ENCODE measurements at places on chromosomes 12 and 14. TPM values are rescaled to one million over a fixed set of nuclear protein-coding genes. Genes with fewer than 3 reads are reported as not detected.
A peak's percentile ranks its signal among the peaks of the same experiment; 100 is the strongest.

The CCDC177 gene
- total RNA-seq: 0.05 TPM

The SLC22A17 gene
- total RNA-seq: 9.5 TPM

The ANO4 gene
- total RNA-seq: 30.6 TPM

The CD163L1 gene
- not detected for total RNA-seq

The COQ10A gene
- total RNA-seq: 16.4 TPM

The ZC2HC1C gene
- total RNA-seq: 3.9 TPM

The AJUBA gene
- total RNA-seq: 8.5 TPM

The RNASE3 gene
- not detected for total RNA-seq

The NYNRIN gene
- not detected for total RNA-seq

The KRT75 gene
- not detected for total RNA-seq

The PRH2 gene
- total RNA-seq: 0.26 TPM

The ATN1 gene
- 5.0 TPM for total RNA-seq

- no peak for DNase-seq
These were observed 21.0 kb upstream of the MAP1LC3B2 start for GRCh38 chr12:116538076-116538591.

GRCh38 chr14:87838931-87839330 is 154.1 kb downstream of the GALC start:
- DNase-seq: no peak

DNA sequence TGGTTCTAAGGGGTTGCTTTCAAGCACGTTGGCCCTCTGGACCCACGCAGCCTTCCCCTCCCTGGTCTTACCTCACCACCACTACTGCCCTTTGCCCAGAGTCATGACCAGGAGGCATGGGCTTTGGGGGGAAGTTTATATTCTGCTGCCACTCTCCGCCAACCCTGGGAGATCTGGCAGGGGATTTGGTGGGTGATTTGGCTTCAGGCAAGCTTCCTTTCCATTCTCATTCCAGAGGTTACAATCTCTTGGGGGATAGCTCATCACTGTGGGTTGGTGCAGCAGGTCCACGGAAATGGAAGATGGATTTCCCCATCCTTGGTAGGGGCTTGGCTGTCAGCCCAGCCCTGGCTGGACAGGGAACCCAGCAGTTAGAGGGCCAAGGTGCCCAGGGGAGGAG is 6.3 kb downstream of the PAH start:
- DNase-seq: no peak

DNA sequence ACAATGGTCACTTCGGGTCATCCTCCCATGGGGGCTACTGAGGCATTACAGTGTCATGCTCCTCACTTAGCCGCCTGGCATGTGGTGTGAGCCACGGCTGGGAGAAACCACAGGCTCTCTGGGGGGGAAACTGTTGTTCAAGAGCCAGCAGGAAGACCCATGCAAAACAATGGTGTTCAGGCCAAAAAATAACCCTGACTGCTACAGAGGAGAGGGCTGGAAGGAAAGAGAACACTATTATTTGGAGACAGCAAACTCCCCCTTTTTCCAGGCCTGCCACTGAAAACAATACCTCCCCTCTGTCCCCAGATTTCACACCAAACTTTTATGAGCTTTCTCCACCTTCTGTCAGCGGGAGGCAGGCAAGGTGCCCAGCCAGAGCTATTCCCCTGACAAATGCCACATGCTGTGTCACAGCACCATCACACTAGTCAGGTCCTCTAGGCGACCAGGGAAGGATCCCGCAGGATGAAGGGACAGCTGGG is 83.7 kb downstream of the CHGA start:
- no peak for DNase-seq

GRCh38 chr12:91902860-91903683 is 242.6 kb downstream of the BTG1 start:
- DNase-seq: no peak

- DNase-seq: no peak
These were observed 446.8 kb upstream of the SOX5 start for GRCh38 chr12:24396224-24396623.

DNA sequence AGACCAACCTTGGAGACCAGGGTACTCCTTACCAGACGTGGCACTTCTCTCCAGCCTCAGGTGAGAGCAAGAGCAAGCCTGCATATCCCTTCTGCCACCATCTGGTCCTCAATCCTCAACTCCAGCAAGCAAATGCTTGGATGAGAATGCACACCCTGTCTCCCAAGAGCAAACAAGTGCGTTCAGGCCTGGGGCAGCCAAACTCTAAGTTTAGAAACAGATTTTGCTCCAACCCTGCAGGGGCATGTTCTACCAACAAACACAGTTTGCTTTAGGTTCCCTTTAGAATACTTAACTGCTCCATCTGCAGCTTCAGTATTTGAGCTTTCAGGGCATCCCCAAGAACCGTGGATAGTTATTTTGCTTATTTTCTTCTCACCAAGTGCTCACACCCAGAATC is 55.9 kb upstream of the FICD start:
- no peak for DNase-seq

DNA sequence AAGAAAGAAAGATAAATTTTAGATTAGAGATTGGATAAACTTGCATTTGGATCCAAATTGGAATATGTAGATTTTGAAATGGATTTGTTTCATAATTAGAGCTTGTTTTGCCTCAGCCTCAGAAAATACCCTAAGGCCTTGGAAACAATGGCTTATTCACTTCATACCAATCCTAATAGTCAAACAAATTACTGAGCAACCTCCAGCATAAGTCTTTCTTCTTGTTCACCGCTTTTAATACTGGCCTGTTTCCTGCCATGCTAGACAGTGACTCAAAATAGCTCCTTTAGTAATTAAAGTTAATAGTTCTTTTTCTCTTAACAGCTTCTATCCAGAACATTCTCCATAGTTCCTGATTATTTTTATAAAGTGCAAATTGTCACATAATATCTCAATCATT is 110.9 kb upstream of the DNM1L start:
- peak; percentile 89 for DNase-seq

DNA sequence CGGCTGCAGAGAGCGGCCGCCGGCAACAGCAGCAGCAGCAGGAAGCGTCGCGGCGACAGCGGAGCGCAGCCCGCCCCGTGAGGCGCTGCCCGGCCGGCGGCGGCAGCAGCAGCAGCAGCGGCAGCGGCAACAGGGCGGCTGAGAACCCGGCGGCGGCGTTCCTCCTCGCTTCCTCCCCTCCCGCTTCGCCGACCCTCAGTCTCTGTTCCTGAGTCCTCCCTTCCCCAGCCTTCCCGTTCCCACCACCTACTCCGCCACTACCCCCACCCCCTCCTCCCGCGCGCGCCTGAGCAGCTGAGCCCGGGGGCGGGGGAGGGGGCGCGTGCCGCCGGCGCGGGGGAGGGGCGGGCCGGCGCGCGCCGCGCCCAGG is 310 bp downstream of the BICDL1 start:
- DNase-seq: no peak

DNA sequence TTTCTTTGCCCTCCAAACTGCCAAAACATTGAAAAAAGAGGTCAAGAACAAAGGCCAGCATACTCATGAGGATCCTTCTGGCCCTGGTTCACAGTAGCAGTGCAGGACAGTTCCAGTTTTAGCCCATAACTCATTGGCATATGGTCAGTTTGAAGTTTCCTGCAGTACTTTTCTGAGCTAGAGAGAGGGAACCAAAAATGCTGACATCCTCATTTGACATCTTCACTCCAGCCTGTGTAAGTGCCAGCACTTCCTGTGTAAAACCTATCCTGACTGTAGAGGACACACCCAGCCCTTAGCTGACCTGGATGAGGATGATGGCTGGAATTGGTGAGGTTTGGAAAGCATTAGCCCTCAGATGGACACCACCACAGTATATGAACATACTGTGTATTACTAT is 84.1 kb downstream of the FGD4 start:
- DNase-seq: peak; percentile 21

DNA sequence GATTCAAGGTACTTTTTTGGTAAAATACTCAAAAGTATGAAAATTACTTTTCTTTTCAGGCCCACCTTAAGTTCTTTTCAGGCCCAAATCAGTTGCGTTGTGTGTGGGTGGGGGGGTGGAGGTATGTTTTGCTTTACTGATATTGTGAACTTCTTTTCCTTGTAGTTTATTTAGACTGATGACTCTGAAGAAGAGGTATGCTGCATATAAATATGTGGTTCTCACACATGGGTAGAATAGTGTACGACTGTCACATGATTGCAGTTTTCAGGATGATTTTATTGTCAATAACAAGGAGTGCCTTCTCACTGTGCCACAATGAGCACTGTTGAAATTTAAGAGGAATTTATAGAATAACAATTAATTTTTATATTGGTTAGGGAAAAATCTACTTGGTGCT is 166.6 kb upstream of the ATP2B1 start:
- no peak for DNase-seq

DNA sequence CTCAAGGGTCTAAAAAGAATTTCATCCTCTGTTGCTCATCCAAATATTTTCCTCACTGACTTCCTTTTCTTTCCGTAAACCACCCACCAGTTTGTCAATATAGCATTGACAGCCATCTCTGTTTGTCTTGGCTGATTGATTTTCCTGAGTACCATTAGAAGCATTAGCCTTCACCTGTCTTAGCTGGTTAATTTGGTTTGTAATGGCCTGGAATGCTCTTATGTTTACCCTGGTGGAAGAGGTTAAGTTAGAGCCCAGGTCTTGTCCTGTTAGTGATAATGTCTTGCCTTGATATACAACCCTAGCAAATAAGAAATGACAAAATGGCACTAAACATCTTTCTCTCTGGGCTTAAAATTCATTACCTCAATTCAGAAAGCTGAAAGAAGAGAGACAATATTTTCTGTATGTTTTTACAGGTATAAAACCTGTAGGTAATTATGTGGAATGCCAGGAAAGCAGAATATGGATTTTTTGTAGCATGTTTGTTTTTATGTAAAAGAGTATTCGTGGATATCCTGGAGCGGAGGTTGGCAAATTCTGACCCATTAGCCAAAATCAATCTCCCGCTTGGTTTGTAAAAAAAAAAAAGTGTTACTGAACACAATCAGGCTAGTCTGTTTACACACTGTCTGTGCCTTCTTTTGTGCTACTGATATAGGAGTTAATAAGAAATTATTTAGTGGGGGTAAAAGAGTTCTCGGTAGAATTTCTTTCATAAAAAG is 224.4 kb upstream of the DAAM1 start:
- no peak for DNase-seq

DNA sequence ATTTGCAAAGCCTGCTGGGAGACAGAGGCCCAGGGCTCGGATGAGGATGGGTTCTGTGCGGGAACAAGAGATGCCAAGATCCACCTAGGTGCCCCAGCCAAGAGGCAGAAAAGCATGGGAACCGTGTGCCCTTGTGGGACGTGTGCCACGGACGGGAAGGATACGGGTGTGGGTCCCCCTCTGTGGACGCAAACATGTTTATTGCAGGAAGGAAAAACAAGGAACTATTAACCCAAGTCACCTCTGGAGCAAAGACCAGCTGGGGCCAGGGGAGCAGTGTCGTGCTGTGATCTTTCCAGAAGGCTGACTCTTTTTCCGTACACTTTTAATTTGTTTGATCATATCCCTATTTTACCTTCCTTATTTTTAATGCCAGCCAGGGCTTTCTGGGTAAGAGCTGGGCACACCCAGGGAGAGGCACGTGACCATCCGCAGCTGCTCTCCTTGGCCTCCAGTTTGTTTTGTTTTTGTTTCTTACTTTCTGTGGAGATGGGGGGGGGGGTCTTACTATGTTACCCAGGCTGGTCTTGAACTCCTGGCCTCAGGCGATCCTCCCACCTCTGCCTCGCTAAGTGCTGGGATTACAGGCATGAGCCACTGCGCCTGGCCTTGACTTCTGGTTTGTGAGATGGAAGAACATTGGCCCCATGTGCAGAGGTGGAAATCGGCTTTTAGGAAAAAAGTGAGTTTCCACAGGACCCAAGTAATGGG is 20.7 kb downstream of the SCARB1 start:
- no peak for DNase-seq

DNA sequence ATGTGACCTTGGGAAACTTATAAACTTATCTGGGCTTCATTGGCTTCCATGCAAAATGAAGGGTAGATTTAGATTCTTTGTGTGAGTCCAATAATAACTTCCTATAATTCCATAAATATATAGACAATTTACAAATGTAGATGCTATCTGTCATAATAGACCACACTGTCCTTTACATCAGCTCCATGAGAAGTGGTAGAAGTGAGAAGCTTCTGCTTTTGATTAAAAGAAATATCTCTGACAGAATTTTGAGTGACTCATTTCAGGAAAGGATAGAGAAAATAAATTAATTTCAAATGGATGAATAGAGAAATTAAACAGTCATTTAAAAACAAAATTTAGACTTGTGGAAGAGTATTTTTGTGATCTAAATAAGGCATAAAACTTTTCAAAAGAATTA is 329.7 kb upstream of the ATP2B1 start:
- no peak for DNase-seq

- DNase-seq: no peak
These were observed 78.2 kb upstream of the SLC24A4 start for GRCh38 chr14:92244805-92245204.

DNA sequence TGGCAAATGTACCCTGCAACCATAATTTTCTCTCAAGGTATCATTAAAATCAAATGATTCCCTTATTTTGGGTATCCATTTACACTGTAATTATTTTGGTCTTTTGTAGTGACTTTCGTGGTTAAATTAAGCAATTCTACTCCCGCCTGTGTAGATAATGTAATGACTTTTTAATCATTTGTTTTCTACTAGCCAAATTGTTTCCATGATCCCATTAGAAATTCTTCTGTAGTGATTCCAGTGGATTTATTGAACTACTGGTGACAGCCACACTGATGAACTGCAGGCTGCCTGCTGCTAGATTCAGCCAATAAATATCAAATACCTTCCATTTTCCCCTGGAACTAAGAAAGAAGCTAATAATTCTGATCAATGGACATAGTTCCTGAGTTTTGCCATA is 96.0 kb downstream of the WIF1 start:
- no peak for DNase-seq

DNA sequence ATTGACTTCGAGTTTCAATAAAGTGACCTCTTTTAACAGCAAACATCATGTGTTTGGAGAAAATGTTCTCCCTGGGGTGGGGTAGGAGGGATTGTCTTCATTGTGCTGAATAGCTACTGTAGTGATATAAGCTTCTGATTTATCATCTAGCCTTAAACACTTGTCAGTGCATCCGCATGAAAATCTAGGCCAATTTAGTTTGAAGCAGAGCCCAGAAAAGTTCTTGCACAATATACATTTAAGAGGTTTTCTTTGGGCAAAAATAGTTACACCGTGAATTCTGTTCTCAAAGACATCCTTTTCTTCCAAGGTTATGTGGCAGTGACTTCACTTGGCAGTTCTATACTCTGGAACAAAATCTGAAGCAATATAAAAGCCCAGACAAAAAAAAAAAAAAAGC is 136.0 kb upstream of the IFNG-AS1 start:
- no peak for DNase-seq

DNA sequence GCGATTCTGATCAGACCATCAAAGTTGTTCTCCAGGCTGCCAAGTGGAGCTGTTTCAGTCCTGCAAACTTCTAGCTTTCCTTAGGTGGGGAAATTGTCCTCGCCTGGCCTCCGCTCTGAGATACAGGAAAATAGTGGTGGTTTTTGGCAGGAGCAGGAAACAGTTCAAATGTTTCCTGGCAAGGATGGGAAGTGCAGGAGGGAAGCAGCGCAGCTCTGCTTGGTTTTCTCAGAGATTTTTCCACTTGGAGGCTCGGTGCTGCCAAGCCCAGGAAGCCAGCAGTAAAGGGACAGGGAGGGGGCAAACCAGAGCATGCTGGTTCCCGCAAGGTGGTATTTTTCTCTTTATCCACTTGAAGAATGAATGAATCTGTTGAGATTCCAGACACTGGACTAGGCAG is 17.0 kb downstream of the TMEM63C start:
- DNase-seq: no peak

Data from SK-MEL-5 (cell line).